ENCODE measurements at places on chromosomes 6 and 20.

DNA sequence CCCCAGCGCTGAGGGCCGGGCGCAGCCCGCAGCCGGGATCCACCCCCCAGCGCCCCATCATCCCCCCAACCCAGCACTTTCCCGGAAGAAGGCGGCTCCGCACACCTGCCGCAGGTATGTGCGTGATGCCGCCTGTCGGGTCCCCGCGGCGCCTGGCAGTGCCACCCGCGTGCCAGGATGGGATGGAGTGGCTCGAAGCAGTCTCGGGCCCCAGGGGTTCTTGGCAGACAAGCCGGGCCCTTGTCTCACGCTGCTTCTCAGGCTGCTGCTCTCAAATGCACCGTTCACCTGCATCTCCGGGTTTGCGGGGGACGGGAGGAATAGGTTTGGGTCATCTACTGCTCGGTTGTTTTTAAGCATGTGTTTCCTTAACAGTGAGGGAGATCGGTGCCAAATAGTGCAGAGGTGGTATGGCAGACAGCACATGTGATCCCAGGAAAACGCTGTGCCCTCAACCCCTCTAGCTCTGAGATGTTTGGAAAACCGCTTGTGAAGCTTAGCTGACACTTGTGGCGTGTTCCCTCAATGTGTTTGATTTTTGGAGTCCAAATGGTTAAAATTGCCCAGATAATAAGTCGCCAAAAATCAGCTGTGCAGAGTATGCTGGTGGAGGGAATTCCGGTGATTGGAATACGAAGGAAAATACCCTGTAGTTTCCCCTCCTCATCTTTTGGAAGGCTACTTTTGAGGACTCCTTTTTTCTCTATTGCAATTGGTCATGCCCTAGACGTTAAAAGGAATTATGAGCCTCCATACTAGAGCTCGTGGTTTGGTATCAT, 926 bp downstream of the MYLIP start:
- H3K27me3 ChIP-seq, result no peaks in the 10 kb centered on the region
- H3K27ac ChIP-seq, result peak overlapping the region; percentile 83
- H3K36me3 ChIP-seq, result peaks cover 13% of the 10 kb centered on the region
- H3K4me3 ChIP-seq, result peak overlapping the region; percentile 76
- DNase-seq, result no peak

GRCh38 chr20:18734525-18735189, 78.9 kb upstream of the SCP2D1 start:
- no peaks in the 10 kb centered on the region for H3K36me3 ChIP-seq
- no peak overlapping the region for H3K27ac ChIP-seq
- H3K4me3 ChIP-seq, result no peak overlapping the region
- H3K27me3 ChIP-seq, result no peaks in the 10 kb centered on the region

DNA sequence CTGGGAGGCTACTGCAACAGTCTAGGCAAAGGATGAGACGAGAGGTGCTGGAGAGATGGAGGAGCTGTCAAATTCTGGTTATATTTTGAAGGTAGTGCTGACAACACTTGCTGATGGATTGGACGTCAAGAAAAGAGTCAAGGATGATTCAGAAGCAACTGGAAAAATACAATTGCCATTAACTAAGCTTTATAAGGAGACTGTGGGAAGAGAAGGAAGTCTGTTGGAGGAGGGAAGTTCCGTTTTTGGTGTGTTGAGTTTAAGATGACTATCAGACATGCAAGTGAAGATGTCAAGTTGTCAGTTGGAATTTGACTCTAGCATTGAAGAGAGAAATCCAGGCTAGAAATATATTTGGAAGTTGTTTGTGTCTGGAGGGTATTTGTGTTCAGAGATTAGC, 358.1 kb downstream of the RNGTT start:
- H3K4me1 ChIP-seq, result no peaks in the 10 kb centered on the region
- no peaks in the 10 kb centered on the region for H3K36me3 ChIP-seq
- H3K4me3 ChIP-seq, result no peak overlapping the region
- DNase-seq, result no peak
- H3K27me3 ChIP-seq, result no peaks in the 10 kb centered on the region
- H3K27ac ChIP-seq, result no peak overlapping the region

GRCh38 chr20:12237772-12238171, 320.1 kb downstream of the BTBD3 start:
- H3K4me3 ChIP-seq, result no peak overlapping the region
- DNase-seq, result no peak

GRCh38 chr20:18719426-18719825, 94.2 kb upstream of the SCP2D1 start:
- no peak overlapping the region for H3K27ac ChIP-seq
- H3K4me1 ChIP-seq, result no peaks in the 10 kb centered on the region
- H3K36me3 ChIP-seq, result no peaks in the 10 kb centered on the region
- DNase-seq, result no peak
- no peak overlapping the region for H3K4me3 ChIP-seq
- H3K27me3 ChIP-seq, result no peaks in the 10 kb centered on the region

DNA sequence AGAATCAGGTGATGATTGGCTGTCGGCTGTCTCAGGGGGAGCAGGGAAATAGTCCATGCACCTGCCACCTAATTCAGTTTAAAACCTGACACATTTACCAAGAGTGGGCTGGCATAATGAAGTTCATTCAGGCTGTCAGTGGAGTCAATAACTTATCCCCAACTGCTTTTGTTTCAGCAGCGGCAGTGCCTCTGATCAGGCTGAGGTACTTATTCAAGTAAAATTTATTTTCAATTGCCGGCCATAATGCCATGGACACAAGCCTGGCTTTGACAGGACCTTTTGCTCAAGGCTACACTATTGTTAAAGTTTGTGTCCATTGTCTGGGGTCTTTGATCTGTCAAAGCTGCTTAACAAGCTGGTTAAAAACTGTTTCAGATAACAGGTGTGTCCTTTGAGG, 20.6 kb downstream of the OLIG3 start:
- H3K36me3 ChIP-seq, result no peaks in the 10 kb centered on the region
- H3K4me3 ChIP-seq, result no peak overlapping the region
- H3K27ac ChIP-seq, result no peak overlapping the region
- H3K4me1 ChIP-seq, result no peaks in the 10 kb centered on the region
- peaks cover 55% of the 10 kb centered on the region for H3K27me3 ChIP-seq
- DNase-seq, result no peak

DNA sequence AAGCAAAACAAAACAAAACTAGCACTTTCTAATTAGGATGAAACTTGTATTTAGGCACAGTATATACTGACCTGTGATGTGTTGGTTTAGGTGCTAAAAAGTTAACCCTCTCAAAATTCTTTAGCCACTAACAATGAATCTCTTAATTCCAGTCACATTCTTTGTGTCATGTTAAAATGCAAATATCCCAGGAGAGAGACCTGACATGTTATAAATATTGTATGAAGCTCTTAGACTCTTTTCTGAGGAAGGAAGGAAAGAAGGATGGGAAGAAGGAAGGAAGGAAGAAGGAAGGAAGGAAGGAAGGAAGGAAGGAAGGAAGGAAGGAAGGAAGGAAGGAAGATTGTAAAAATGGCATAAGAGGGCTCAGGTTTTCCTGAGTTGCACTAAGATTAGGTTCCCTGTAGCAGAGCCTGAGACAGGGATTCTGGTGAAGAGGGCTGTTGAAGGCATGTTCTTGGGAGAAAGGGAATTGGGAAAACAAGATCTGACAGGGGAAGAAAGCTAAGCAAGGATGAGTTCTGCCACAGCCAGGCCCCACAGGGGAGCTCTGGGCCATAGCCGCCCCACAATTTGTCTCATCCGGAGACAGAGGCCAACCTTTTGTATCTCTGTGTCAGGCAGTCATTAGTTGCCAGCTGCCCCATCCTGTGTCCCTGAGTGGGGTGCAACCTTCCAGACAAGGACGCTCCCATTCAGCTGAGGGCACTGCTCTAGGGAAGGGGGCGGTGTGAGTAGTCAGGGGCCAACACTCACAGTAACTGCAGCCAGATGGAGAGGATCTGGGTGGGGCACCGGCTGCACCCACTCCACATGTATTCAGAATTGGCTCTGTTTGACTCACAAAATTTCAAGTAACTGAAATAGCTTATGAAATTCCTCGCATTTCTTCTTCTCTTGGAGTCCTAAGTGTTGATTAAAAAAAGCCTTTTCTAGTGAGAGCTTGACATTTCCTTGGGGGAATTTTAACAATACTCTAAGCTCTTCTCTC, 189.3 kb upstream of the ARG1 start:
- no peaks in the 10 kb centered on the region for H3K36me3 ChIP-seq
- no peak for DNase-seq
- no peaks in the 10 kb centered on the region for H3K4me1 ChIP-seq
- no peak overlapping the region for H3K4me3 ChIP-seq
- no peak overlapping the region for H3K27ac ChIP-seq

- no peak overlapping the region for H3K4me3 ChIP-seq
- no peaks in the 10 kb centered on the region for H3K27me3 ChIP-seq
- H3K36me3 ChIP-seq, result no peaks in the 10 kb centered on the region
Measured at GRCh38 chr6:169190144-169190584, 63.5 kb downstream of the THBS2 start.

GRCh38 chr6:154292855-154293519, 63.6 kb downstream of the IPCEF1 start:
- H3K27me3 ChIP-seq, result no peaks in the 10 kb centered on the region
- no peak overlapping the region for H3K27ac ChIP-seq
- DNase-seq, result no peak

DNA sequence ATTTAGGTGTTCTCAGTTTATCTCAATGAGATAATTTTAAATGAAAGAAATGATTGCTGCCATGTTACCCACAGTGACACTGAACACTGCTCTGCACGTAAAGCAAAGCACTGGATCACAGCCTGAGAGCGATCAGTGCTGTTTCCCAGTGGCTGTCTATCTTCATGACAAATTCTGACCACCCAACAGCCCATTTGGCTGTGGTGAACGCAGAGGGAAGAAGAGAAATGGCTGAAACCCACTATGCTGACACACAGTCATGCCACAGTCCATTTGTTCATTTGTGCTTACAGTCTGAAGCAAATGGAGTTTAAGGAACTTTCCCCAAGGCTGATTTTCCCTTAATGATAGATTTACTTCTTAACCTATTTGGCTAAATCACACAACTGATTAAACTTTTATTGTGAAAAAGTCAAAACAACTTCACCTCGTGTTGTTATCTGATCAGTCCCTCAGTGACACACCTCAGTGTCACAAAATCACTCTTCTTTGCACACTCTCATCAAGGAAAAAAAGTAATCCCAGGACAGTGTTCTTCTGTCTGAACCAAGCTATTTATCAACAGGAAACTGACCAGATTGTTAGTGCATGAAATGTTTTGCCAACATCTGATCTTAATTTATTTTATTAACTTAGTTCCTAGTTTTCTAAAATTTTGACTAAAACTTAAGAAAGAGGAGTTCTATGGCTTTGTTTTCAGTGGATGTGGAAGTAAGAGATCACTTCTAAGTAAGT, 225.1 kb downstream of the TBX18 start:
- no peaks in the 10 kb centered on the region for H3K4me1 ChIP-seq
- no peak overlapping the region for H3K27ac ChIP-seq
- no peaks in the 10 kb centered on the region for H3K36me3 ChIP-seq
- H3K4me3 ChIP-seq, result no peak overlapping the region
- no peak for DNase-seq

DNA sequence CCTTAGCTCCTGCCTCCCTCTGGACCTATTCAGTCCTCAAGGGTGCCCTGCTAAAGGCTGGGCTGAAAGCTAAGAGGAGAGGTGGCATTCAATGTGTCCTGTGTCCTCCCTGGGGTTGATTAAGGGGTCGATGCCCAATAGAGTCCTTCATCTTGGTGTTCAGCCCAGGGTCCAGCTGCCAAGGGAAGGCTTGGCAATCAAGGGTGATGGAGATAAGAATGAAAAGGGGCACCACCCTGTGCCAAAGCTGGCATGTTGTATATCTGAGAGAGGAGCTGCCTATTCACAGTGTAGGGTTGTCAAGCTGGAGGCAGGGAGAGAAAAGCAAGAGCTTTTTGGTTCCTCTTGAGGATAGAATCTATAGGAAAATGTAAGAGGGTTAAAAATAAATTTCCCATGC, 12.3 kb downstream of the C20orf173 start:
- no peak for DNase-seq
- no peaks in the 10 kb centered on the region for H3K27me3 ChIP-seq
- H3K36me3 ChIP-seq, result peaks cover 20% of the 10 kb centered on the region
- H3K27ac ChIP-seq, result no peak overlapping the region
- no peak overlapping the region for H3K4me3 ChIP-seq
- no peaks in the 10 kb centered on the region for H3K4me1 ChIP-seq

DNA sequence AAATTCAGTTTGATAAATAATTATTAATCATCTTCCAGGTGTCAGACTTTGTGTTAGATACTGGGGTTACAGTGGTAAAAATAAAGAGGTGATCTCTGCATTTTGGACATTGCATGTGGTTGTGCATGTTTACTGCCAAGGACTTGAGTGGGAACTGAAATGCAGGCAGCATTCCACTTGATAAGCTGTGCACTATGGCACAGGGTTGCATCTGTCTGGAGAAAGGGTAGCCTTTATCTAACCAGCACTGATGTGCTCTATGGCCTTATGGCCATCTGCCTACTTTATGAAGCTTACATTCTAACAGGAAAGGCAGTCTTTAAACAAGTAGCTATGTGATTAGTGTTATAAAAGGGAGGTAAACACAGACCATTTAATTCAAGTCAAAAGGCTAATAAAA, 53.0 kb upstream of the MLIP start:
- H3K4me3 ChIP-seq, result no peak overlapping the region
- no peak overlapping the region for H3K27ac ChIP-seq
- DNase-seq, result no peak
- H3K4me1 ChIP-seq, result no peaks in the 10 kb centered on the region

- no peak for DNase-seq
- no peaks in the 10 kb centered on the region for H3K27me3 ChIP-seq
- H3K4me1 ChIP-seq, result peaks cover 4% of the 10 kb centered on the region
- H3K36me3 ChIP-seq, result no peaks in the 10 kb centered on the region
- no peak overlapping the region for H3K27ac ChIP-seq
Measured at GRCh38 chr6:71496018-71496721, 207.6 kb downstream of the OGFRL1 start.
